Stimulated activated CD4-positive, alpha-beta T cell treated with anti-CD3 and anti-CD28 coated beads, TNF-alpha, amount 100 ng/mL, for 1 hour (primary cell): ENCODE measurements at places on chromosomes 11 and 22.

GRCh38 chr11:113974741-113975470 lies at the start of gene HTR3A:
TSS of gene HTR3A (plus strand) at chr11:113975108. CDS start at chr11:113975326, 218 bp downstream.
- no peak for DNase-seq

- DNase-seq = no peak
These were observed 29.8 kb upstream of the TTLL12 start for GRCh38 chr22:43216738-43217137.

GRCh38 chr11:103877221-103877620 lies 159.2 kb upstream of the DDI1 start:
- DNase-seq = no peak

DNA sequence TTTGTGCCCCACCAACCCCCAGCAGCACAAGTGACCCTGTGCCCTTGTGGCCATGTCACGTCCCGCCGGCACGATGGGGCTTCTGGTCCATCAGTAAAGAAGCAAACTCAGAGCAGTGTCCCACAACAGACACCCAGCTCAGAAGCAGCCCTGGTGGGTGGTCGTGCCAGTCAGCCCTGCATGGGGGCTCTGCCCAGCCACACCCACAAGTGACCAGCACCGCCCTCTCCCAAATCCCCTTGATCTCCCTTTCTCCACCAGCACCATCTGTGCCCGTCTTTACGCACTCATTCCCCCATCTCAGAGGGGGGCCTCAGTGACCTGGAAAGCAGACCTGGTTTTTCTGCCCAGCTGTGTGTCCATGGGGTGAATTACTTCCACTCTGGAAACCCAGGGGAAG lies 149.1 kb downstream of the DSCAML1 start:
- DNase-seq = no peak

DNA sequence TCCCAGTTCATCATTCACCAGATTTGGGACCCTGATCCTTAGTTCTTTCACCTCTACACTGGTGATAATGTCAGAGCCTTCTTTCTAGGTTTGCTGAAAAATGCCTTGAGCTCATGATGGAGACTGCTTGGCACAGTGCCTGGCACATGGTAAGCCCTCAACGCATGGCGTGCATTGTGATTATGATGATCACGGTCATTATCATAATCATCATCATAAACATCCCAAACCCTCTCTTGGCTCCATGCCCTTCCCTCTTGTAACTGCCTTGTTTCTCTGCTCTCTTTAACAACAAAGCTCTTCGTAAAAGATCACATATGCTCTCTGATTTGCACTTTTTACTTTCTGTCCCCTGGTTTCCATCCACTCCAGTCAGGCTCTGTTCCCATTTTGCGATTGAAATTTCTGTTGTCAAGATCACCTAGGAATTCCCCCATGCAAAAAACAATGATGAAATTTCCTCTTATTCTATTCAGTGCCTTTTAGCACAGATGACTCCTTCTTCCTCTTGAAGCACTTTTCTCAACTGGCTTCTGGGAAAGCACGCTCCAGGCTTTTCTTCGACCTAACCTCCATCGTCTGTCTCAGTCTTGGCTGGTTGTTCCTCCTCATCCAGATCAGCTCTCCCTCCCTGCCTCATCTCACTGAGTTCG lies 479.1 kb downstream of the OPCML start:
- no peak for DNase-seq

- DNase-seq = no peak
These were observed 27.6 kb upstream of the MPEG1 start for GRCh38 chr11:59240322-59240721.

DNA sequence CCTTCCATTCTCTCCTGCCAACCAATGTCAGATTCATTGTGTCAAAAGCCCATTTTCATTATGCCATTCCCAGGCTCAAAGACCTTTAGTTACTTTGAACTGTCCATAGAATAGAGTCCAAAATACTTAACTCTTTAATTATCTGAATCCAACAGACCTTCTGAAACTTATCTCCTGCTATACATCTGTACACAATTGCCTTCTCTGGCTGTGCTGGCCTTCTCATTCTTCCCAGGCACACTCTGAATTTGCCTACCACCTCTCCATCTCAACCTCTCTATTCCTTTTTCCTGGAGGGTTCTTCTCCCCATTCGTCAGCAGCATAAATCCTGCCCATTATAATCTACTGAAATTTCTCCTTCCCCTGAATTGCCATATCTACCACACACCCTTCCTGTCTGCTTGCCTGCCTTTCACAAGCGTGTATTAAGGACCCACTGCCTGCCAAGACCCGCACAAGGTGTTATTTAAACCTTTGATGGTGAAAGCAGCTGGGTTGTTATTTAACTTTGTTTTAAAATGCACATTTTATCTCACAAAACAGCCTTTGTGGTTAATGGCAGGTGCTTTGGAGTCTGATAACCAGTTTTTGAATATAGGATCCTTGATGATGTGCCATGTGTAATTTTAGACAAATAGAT lies 125.9 kb downstream of the CCDC81 start:
- DNase-seq = no peak

- DNase-seq = no peak
These were observed 190.1 kb upstream of the E2F8 start for GRCh38 chr11:19430754-19431398.

DNA sequence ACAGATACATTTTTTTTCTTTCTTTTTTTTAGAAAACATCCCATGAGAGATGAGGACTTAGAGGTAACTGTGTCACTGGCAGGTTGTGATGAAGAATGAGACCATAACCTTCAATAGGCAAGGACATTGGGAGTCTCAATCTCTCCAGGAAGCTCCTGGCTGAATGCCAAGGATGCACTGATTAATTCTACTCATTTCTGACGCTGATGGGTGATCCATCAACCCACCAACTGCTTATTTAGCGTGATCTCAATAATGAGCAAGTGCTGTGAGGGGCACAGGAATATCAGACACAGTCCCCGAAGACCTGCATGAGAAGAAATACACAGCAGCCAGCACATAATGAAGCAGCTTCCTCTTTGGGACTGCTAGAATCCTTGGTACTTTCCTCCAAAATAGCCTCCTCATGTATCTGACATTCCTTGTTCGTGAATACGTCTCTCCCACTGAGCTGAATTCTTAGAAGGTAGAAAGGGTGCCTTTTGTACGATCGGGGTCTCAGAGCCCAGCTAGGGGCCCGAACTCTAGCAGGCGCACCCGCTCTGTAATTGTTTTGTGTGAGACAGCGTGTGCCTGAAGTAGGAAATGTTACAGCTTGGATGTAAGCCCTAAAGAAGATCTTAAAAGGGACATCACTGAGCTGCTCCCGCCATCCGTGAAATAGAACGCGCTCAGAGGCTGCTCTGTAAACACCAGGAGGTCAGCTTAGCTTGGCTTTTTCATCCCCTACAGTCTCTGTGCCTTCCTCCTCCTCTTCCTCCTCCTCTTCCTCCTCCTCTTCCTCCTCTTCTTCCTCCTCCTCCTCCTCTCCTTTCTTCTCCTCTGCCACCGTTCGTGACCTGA lies 7.2 kb downstream of the CLMP start:
- no peak for DNase-seq
